Right forelimb (tissue), 1 donor: ENCODE measurements at places on chromosomes 16 and 17.

DNA sequence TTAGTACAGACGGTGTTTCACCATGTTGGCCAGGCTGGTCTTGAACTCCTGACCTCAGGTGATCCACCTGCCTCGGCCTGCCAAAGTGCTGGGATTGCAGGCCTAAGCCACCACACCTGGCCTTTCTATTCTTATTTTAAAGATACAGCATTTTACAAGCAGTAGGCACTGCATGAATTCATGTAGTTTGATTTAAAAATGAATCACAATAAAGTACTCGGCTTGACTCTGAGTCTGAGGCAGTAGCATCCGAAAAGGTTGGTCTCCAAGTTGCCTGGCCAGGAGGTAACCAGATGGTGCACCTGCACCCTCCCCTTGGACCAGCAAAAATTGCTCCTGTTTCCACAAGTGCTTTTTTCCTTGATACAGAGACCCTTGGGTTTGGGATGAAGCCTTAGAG is 35.6 kb downstream of the MAP2K6 start:
- no peak for DNase-seq

DNA sequence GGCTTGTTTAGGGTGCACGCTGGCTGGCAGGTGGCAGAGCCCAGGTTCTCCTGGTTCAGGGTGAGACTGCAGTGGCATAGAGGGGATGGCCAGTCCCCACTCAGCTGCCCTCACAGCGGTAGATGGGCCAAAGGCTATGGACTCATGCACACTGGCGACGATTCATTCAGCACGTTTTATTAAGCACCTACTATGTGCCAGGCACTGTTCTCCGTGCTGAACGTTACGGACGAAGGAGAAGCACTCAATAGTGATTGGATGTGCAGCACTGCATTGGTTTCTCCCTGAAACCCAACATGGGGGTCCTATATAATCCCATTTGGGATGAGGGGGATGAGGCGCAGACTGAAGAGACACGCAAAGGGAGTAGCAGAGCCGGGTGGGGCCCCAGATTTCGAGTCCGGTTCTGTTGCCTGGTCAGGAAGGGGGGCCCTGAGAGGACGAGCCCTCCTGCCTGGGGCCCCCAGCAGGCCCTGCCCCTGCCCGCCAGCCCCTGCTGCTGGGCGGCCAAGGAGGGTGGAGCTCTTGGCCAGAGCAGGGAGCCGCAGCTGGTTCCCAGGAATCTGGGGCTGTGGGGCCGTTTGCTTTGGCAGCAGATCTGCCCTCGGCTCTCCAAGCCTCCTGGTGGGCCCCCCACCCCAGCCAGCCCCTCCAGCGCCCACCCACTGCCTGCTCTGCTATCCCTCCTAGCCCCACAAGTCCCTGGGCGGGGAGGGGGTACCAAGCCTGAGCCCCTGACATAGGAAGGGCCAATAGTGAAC is 8.8 kb downstream of the GLIS2 start:
- DNase-seq: no peak

DNA sequence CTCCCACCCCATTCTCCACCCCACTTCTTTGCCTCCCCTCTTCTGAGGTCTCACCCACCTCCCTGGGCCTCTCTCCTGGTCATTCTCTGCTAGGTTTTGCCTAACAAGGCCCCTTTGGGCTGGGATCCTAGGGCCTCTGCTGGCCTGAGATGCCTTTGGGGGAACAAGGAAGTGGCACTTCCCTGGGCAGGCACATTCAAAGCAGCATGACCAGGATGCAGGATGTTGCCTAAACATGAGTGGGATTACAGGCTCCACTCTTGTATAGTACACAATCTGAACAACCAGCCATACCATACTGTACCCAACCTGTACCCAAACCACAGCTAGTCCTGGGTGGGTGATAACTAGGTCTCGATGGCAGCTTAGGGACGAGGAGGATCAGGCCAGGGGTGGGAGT is 9.0 kb downstream of the GALK1 start:
- no peak for DNase-seq

- DNase-seq: no peak
These were observed 57.6 kb upstream of the SOX9 start for GRCh38 chr17:72063262-72063661.

DNA sequence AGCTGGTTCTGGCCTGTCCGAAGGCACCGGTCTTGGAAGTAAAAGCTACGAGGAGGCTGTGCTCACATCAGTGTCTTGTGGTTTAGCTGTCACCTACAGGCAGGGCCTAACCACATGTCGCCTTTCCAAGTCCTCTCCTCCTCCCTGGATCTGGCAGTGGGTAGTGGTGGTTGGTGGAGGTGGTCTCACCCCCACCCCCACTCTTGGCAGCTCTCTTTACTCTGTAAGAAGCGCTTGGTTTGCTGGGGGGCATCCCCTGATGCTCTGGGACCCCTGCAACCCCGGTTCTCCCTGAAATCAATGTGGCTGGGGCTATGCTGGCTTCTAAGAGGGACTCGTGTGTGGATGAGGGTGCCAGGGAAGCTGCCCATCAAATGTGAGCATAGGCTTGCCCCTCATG is 68.3 kb downstream of the WIPI1 start:
- no peak for DNase-seq

GRCh38 chr16:87674419-87674818 is 72.1 kb downstream of the JPH3 start:
- no peak for DNase-seq

- peak; percentile 86 for DNase-seq
These were observed 10.7 kb downstream of the COL1A1 start for GRCh38 chr17:50190603-50191358.

DNA sequence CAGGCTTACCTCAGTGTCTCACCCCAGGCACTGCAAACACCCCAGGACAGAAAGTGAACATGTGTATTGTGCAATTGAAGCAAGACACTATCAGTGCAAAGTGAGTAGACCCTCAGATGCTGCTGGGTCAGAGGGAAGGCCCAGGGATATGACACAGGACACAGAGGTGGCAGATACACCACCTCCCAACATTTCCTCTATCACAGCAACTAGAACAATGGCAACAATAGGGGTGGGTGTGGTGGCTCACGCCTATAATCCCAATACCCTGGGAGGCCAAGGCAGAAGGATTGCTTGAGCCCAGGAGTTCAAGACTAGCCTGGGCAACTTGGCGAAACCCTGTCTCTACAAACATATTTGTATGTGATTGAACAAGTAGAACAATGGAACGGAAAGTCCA is 22.5 kb downstream of the MILR1 start:
- no peak for DNase-seq

DNA sequence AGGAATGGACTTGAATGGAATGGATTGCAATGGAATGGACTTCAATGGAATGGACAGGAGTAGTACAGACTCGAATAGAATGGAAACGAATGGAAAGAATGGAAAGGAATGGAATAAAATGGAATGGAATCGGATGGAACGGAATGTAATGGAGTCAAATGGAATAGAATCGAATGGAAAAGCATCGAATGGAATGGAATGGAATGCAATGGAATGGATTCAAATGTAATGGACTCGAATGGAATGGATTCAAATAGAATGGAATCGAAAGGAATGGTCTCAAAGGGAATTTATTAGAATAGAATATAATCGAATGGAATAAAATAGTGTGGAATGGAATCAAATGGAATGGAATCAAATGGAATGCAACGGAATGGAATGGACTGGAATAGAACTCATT is 484.9 kb upstream of the WSB1 start:
- no peak for DNase-seq

- DNase-seq: no peak
These were observed 38.9 kb downstream of the TRIM37 start for GRCh38 chr17:59067756-59068155.

GRCh38 chr16:9077091-9077809 is 14.2 kb upstream of the HAPSTR1 start:
- DNase-seq: no peak

DNA sequence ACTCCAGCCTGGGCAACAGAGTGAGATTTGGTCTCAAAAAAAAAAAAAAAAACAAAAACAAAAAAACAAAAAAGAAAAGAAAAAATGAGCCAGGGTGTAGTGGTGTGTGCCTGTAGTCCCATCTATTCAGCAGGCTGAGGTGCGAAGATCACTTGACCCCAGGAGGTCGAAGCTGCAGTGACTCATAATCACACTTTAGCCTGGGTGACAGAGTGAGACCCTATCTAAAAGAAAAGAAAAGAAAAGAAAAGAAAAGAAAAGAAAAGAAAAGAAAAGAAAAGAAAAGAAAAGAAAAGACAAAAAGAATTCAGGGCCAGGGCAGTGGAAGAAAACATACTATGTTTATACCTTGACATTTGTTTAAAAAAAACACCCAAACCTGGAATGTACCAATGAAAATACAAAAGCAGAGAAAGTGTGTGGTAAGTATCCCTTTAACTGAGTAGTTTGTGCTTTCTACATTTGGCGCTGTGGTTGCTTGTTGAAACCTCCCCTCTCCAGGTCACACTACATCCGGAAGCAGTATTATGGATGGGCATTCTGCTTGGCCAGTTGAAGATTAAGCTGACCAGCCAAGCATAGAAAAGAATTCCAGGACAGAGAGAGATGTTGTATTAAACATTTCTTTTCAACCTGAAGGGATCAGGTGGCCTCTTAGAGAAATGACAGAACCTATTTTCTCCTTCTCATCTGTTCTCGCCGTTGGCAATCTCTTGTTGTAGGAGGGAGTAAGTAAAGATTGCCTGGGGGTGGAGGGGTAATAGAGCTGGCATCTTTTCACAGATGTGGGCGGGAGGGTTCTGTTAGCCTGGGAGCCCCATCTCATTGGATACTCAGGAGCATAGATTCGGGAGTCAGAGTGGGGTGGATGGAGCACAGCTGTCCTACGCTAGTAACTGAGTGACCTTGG is 12.1 kb upstream of the PRKCB start:
- DNase-seq: no peak

DNA sequence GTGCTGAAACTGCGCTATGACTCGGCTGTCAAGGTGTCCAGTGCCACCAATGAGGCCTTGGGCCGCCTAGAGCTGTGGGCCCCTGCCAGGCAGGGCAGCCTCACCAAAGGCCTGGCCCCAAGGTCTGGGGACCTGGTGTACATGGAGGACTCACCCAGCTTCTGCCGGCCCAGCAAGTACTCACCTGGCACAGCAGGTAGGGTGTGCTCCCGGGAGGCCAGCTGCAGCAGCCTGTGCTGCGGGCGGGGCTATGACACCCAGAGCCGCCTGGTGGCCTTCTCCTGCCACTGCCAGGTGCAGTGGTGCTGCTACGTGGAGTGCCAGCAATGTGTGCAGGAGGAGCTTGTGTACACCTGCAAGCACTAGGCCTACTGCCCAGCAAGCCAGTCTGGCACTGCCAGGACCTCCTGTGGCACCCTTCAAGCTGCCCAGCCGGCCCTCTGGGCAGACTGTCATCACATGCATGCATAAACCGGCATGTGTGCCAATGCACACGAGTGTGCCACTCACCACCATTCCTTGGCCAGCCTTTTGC is 25.0 kb downstream of the WNT9B start:
- DNase-seq: no peak
